ENCODE measurements at places on chromosomes 11 and 22.

- DNase-seq = no peak
Observed at GRCh38 chr11:104968355-104968855, at the start of gene CASP4. CASP4 (minus strand) TSS chr11:104968574; CDS start chr11:104968525, 49 bp downstream.

DNA sequence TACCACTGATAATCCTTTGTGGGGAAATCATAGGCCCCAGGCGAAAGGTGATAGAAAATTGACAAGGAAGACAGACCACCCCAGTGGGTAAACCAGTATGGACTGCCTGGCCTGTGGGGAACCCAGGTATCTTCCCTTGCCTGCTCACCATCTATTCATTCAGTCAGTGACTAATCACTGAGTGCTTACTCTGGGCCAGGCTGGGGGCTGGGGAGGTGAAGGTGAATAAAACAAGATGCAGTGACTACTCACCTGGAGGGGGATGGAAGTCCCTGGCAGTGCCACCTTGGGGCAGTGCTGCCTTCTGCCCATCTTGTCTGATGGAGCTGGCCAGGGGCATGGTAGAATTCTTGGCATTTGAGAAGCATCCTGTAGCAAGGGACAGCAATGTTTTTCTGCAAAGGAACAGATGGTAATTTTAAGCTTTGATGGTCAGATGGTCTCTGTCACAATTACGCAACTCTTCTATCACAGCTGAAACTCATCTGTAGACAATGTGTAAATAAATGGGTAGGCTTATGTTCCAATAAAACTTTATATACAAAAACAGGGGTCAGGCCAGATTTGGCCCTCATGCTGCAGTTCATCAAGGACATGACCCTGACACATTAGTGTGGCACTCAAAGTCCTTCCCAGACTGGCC, 4.6 kb downstream of the ISX start:
- no peak for DNase-seq

DNA sequence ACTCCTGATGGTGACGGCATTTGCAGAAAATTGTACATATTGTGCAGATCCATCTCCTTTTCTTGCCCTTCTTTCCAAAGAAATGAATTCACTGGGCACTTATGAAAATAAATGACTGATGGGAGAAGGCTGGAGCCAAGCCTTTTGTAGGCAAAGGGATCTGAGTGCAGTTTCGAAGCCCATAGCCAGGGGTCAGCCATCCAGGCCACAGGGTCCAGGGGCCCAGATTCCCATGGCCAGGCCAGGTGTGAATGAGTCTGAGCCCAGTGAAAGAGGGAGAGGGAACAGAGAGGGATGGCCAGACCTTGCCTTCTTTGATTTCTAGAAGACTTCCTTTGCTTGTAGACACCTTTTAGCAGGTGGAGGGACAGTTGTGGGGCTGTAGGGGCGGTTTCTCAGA, 209.1 kb downstream of the KIRREL3 start:
- DNase-seq = no peak

DNA sequence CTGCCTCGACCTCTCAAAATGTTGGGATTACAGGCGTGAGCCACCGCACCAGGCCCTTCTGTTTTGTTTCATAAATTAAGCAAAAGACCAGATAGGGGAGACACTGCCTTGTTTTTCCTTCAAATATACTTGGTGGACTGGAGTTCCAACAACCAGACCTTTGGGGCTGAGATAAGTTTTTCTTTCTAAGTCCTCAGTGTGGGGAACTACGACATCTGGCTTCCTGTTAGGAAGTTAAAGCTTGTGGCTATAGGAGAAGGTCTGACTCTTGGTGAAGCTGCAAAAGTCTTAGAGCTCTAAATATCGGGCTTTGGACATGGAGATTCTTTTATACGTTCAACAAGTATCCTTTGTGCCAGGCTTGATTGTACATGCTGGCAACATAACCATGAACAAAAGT, 64.1 kb upstream of the EED start:
- DNase-seq = no peak

- DNase-seq = no peak
Observed at GRCh38 chr11:94741022-94741679, 27.0 kb upstream of the AMOTL1 start.

GRCh38 chr22:48068323-48068885, 1306.0 kb downstream of the TBC1D22A start:
- no peak for DNase-seq

GRCh38 chr11:72330131-72330727, 86.3 kb upstream of the PHOX2A start:
- no peak for DNase-seq

GRCh38 chr11:44171518-44171917, 76.0 kb downstream of the EXT2 start:
- DNase-seq = no peak

- DNase-seq = no peak
Observed at GRCh38 chr11:46970913-46971625, 34.5 kb downstream of the CSTPP1 start.

GRCh38 chr11:78239781-78240180, 51.1 kb downstream of the USP35 start:
- DNase-seq = no peak

DNA sequence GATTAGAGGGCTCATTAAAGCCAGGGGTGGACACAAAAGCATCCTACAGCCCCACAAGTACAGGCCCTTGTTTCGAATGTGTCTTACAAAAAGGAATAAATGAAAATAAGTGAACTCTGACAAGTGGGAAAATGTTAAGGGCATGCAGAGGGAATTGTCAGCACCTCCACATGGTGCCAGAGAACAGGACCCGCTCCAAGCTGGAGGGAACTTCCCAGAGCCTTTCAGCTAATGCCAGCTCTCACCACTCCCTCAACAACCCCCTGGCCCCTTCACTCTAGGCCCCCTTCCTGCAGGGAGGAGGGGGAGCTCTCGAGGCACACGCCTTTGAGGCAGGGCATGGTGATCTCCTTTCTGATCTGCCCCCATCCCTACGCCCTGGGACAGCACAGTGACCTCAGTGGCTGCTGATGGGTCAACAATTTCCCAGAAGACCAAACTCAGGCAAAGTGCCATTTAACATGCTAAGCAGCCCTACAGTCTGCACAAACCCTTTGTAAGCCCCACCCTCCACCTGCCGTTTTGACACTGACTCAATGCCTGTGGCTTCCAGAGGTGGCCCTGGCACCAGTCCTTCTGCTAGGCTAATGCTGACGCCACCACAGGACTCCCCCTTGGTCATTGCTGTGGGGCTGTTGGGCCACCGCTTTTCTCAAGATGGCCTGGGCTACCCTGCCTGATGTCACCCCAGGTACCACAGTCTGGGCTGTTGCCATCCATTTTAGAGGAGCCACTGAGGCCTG, 12.5 kb upstream of the CHST1 start:
- no peak for DNase-seq

GRCh38 chr22:37880668-37881440, 25.2 kb upstream of the MICALL1 start:
- no peak for DNase-seq

Data from activated T-cell treated with anti-CD3 and anti-CD28 coated beads for 1 hour (primary cell).